ENCODE measurements at places on chromosomes 13 and 19. TPM values are rescaled to one million over a fixed set of nuclear protein-coding genes. Genes with fewer than 3 reads are reported as not detected.

Gene SGCG
- 0.67 TPM for total RNA-seq

Gene CLIP3
- 1.8 TPM for total RNA-seq

DNA sequence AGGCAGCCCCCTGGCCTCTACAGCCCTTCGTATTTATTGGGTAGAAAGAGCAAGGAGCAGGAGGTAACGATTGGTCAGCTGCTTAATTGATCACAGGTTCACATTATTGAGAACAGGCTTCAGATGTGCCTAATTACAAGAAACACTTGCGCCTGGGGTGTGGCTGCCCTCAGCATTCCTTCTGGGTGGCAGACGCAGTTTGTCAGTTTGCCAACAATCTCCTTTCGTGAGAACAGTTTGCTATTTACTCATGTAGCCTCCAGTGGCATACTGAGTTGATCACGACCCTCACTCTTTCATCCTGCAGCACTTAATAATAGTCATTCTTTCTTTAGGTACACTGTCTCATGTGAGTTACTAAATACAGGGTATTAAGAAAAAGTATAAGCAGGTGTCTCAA, 985.6 kb downstream of the SLITRK5 start:
- no peak for DNase-seq
- H3K36me3 ChIP-seq, result no peaks in the 10 kb centered on the region
- H3K4me1 ChIP-seq, result no peaks in the 10 kb centered on the region
- no peak overlapping the region for H3K4me3 ChIP-seq

GRCh38 chr13:48783181-48783630, 129.5 kb downstream of the CYSLTR2 start:
- DNase-seq, result peak; percentile 88
- no peaks in the 10 kb centered on the region for H3K4me1 ChIP-seq
- H3K27me3 ChIP-seq, result no peaks in the 10 kb centered on the region
- H3K4me3 ChIP-seq, result no peak overlapping the region

DNA sequence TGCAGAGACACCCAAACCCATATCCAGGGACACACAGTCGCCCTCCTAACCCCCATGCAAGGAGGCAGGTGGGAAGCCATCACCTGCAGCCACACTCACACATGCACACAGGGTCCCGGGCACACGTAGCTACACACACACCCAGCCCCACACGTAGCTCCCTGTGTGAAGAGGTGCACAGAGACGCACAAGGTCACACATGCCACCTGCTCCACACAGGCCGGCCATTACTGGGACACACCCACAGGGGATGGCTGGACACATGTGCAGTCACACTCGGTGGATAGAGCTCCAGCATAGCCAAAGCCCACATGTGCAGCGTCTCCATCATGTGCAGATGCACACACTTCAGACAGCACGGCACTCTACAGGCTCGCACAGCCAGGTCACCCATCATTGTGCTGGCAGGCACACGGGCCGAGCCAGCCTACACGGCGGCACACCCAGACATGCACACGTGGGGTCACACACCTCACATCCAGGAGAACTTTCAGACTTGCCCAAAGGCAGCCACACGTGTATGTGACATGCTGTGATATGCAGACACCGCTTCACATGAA, 1.1 kb downstream of the ZNF835 start:
- H3K4me1 ChIP-seq, result peaks cover 17% of the 10 kb centered on the region
- no peak overlapping the region for H3K4me3 ChIP-seq
- no peak overlapping the region for H3K27ac ChIP-seq
- no peak for DNase-seq

Data from adrenal gland (tissue), 19 donors.